ENCODE measurements at places on chromosomes 4 and X. TPM values are rescaled to one million over a fixed set of nuclear protein-coding genes. Genes with fewer than 3 reads are reported as not detected.

The BMPR1B gene
- 6.0 TPM for total RNA-seq

- DNase-seq = no peak
These were observed 5.2 kb upstream of the PDE6B start for GRCh38 chr4:620201-620600.

The GPC4 gene
- 41.9 TPM for total RNA-seq

The USP17L13 gene
- total RNA-seq = not detected

- DNase-seq = no peak
These were observed 94.4 kb downstream of the SOWAHB start for GRCh38 chr4:76803522-76803921.

GRCh38 chr4:109559625-109559982 lies 442 bp upstream of the MCUB start:
- DNase-seq = peak; percentile 48

The UBA1 gene
- total RNA-seq = 152 TPM

DNA sequence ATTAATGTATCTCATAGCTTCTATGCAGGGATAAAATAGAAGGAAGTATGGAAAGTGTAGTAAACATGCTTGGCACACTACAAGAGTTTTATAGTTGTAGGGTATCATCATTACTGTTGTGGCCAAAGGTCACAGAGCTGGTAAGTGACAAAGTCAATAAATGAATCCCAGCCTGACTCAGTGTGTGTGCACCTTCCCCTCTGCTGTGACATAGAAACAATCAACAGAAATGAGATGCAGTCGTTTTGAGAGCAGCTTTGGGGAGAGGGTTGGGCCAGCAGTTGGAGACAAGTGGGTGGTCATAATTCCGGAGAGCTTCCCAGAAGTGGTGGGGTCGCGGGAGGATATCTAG lies 82.4 kb upstream of the RBPJ start:
- no peak for DNase-seq

- DNase-seq = no peak
These were observed 6.2 kb upstream of the CXCL3 start for GRCh38 chr4:74044677-74045076.

The TKTL1 gene
- not detected for total RNA-seq

The XK gene
- total RNA-seq = 2.2 TPM

DNA sequence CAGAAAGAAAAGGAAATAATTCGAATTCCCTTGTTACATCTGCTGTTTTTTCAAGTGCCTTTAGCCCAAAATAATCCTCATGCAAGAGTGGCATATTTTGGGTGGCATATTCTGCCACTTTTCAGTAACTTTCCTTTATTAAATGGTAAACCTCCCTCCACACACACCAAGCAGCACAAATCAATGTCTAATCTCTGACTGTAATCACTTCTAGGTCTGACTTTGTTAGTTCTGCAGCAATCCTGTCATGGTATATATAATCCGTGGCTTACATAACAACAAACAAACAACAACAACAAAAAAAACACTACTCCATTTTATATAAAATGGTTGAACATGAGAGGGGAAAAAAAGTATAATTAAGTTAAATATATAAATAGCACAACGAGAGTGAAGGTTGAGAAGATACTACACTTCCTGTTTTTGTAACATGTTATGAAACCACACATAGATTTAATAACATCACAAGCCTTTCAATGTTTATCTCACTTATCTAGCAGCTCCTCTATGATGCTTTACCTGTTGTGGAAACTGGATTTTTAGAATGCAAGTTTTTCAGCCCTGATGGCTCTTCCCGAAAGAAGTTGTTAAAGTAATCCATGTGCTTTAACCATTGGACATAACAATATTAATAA lies 715.4 kb downstream of the GRXCR1 start:
- DNase-seq = no peak

GRCh38 chr4:73868206-73869129 lies 725 bp upstream of the CXCL1 start:
- no peak for DNase-seq

DNA sequence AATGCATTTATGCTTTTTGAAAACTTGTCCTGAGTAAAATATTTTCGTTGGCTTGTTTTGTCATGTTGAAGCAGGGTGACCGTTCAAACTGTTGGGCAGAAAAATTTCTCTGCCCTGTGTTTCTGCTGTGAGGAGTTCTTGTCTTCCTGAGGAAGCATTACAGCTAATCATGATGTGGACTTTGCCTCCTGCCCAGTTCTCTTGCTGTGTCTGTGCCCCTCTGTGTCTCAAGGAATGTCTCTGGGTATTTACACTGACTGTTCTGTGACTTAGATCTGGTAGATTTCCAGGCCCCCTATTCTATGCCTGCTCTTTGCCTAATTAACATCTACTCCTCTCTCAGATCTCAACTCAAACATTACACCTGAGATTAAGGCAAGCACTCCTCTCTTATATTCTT lies 30.4 kb upstream of the RPL34 start:
- no peak for DNase-seq

- no peak for DNase-seq
These were observed 149.1 kb downstream of the PAPSS1 start for GRCh38 chr4:107570952-107571351.

DNA sequence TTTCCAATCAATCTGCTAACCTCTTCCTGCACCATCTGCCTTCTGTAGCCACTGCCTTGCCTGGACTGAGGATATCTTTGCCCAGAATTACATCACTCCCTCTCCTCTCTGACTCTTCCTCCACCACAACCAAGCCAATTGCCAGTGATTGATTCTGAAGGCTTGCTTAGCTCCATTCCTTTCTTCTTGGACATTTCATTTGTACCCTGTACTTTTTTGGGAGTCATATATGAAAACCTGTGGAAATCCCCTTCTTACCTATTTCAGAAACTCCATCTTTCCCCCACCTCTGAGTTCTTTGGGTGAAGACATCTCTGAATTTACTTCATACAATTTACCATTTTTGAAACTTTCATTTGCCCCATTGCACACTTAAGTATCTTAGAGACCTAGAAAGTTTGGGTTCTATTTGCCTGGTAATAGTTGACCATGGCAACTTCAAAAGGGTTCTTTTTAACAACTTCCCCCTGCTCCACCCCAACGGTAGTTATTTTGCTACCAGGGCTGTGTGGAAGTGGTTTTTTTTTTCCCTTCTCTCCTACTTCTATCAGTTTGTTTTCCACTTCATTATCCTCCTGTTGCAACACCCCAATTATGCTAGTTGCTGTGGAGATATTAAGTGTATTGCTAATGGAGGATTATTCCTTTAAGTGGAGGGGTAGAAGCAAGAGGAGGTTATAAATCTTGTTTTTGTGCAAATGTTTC lies 14.3 kb downstream of the SGMS2 start:
- no peak for DNase-seq

The PFKFB1 gene
- total RNA-seq = 0.27 TPM

The ZNF630 gene
- 4.0 TPM for total RNA-seq

DNA sequence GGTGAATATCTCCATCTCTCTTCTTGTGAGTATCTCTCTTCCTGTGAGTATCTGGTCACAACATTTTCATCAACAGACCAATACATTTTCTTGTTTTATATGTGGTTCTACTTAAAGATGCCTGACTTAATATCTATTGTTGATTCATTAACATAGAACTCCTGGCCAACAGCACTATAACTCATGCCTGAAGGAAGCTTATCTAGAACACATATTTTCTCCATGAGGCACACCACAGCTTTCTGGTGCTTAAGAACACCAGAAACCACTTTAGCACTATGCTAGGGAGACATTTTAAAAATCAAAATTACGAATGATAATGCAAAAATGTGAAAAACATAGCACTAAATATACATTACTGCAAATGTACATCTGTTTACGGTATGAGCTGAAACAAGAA lies 190.4 kb downstream of the GABRB1 start:
- DNase-seq = no peak

DNA sequence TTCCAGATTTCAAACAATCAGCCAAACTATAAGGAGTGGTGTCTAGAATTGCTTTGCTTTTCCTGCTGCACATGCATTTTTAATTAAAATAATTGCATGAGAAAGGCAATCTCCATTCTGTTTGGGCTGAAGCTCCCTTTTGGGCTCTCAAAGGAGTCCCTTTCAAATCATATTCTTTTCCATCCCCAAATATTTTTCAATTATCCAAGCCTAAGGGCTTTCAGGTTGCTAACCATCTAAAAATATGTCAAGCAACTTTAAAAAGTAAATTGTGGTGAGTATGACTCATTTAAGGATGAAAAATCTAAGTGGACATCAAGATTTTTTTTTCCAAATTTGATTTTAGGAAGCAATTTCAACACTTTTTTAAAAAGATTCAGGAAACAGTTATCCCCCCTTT lies 28.4 kb downstream of the PIR start:
- no peak for DNase-seq

- DNase-seq = no peak
These were observed 233.7 kb upstream of the FGF13 start for GRCh38 chrX:138945219-138945618.

The SSX2B gene
- not detected for total RNA-seq

The SATL1 gene
- total RNA-seq = not detected

The BANK1 gene
- total RNA-seq = 12.2 TPM

GRCh38 chr4:94623126-94623911 lies 134.4 kb upstream of the BMPR1B start:
- no peak for DNase-seq

All from lower lobe of right lung (tissue), 2 donors.